ENCODE measurements at places on chromosomes 3 and 15.

GRCh38 chr15:32851572-32851971 is 133.8 kb downstream of the GREM1 start:
- no peak for DNase-seq

- DNase-seq, result no peak
These were observed 10.8 kb upstream of the BNIP2 start for GRCh38 chr15:59699810-59700431.

DNA sequence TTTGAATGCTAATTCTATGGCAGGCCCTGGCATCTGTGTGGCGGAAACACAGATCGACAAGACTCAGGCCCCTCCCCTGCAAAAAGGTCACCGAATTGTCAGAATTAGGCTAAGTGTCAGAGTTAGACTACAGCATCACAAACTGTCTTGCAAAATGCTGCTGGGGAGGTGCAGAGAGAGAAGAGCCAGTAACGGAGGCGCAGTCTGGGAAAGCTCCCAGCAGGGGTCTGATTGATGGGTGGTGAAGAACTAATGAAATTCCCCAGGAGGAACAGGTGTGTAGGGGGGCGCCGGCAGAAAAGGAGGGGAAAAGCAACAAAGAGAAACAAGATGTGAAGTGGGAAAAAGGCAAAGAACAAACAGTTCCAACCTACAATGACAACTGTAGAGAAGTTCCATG is 72.7 kb upstream of the TAMM41 start:
- DNase-seq, result no peak

DNA sequence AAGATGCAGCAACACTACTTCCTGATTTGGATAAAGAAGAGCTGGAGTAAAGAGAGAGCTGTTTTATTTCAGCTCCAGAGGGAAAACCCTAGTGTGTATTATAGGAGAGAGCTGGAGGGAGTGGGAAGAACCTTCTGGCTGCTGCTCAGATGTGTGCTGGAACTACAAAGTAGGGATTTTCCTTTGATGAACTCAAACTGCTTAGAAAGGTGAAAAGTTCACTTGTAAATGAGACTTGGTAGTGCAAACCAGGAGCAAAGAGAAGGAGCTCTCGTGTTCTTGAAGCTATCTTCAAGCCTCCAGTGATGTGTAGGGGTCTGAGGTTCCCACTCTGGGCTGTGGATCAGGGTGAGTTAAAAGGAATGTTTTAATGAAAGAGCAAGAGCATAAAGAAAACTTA is 110.4 kb downstream of the EDEM1 start:
- no peak for DNase-seq

GRCh38 chr3:142088522-142088921 is 60.8 kb downstream of the TFDP2 start:
- DNase-seq, result no peak

DNA sequence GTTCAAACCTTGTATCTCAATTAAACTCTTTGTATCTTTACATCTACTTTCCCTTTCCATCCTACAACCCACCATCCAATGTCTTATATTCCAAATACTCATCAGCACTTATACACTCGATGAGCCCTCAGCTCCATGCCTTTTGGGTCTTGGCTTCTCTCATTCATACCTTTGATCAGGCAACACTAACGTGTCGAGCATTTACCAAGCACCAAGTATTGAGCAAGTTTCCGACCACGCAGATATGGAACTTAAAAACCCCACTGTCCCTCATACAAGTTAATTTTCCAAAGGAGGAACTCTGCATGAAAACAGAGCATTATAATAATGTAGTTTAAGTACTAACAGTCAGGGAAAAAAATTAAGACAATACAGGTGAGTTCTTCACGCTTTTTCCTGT is 102.8 kb downstream of the IL1RAP start:
- DNase-seq, result no peak

DNA sequence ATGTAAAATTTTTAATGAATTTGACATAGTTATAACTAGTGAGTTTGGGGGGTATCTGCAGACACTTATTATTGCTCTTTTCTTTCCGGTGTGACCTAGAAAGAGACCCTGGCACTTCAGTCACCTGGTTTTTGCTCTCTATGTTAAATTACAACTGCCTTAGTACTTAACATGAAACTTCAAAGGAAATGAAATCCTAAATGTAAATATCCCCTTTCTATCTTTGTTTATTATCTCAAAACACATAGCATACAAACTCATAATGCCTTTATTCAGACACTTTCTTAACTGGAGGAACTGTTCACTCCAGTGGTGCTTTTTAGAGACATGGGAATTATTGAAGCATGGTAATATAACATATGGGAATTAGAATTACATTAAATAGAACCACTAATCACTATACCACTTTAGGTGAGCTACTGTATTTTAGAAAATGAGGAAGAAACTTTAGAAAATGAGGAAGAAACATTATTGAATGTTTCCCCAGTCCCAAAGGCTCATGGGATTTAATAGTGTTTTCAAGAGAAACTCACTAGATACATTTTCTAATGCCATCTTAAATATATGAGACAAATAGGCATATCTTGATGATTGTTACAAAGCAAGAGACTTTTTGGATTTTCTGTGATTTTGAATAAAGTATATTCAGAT is 119.5 kb upstream of the MLF1 start:
- DNase-seq, result no peak

DNA sequence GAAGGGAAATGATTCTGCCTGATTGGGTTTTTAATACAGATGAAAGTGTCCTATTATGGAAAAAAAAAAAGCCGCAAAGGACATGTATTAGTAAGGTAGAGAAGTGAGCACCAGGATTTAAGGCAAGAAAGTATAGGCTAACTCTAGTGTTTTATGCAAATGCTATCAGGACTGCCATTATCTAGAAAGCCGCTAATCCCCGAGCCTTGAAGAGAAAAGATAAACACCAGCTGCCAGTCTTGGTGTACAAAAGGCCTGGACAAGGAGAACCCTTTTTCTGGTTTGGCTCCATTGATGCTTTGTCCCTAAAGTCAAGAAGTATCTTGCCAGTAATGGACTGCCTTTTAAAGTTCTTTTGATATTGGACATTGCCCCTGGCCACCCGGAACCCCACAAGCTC is 8.6 kb upstream of the TRIM59 start:
- no peak for DNase-seq

All from effector memory CD4-positive, alpha-beta T cell (primary cell).